Memory B cell (primary cell): ENCODE measurements at places on chromosomes 16 and 17.

DNA sequence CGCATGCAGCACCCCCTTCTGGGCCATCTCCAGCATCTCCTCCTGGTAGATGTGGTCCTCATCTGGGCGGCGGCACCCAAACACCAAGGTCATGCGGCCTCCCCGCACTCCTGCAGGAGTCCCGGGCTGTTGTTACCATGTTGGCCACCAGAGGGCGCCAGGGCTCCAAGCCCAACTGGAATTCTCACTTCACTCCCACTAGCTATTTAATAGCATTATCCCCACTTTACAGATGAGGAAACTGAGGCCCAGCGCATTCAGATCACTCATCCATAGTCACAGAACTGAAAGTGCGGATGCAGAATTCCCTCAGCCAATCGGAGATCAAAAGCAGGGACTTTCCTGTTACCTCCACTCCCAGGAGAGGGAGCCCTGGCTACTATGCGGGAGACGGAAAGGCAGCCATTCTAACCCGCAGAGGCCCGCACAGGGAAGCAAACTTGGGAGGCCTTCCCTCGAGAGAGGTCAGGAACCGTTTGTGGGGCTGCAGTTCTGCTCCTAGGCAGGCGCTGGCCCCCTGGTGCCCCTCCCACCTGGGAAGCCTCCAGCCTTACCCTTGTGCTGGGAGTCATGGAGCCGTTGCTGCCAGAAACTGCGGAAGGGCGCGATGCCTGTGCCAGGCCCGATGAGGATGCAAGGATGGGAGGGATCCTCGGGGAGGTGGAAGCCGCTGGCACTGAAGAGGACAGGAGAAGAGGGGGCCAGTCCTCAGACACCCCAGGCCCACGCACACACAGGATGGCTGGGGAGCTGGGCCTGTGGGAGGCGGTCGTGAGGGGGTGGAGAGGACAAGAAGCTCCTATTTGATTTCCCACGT is 40.1 kb downstream of the NOS2 start:
- DNase-seq: peak; percentile 84

- no peak for DNase-seq
Observed at GRCh38 chr17:9174312-9174711, 153.0 kb downstream of the NTN1 start.

DNA sequence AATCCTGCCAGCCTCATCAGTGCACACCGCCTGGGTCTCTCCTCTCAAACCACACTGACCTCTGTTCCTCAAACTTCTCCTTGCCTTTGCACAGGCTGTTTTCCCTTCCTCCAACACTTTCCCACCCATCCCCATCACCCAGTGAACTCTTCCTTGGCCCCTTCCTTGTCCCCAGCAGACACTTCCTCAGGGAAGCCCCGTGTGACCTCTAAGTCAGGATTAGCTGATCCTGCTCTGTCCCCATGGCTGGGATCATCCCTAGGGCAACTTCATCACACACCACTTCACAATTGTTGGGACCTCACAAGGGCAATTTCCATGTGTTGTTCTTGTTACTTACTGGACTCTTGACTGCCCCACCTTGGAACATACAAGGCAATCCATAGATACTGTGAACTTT is 67.8 kb downstream of the WSB1 start:
- DNase-seq: no peak

GRCh38 chr17:49447628-49448302 is 33.1 kb upstream of the PHB1 start:
- no peak for DNase-seq

DNA sequence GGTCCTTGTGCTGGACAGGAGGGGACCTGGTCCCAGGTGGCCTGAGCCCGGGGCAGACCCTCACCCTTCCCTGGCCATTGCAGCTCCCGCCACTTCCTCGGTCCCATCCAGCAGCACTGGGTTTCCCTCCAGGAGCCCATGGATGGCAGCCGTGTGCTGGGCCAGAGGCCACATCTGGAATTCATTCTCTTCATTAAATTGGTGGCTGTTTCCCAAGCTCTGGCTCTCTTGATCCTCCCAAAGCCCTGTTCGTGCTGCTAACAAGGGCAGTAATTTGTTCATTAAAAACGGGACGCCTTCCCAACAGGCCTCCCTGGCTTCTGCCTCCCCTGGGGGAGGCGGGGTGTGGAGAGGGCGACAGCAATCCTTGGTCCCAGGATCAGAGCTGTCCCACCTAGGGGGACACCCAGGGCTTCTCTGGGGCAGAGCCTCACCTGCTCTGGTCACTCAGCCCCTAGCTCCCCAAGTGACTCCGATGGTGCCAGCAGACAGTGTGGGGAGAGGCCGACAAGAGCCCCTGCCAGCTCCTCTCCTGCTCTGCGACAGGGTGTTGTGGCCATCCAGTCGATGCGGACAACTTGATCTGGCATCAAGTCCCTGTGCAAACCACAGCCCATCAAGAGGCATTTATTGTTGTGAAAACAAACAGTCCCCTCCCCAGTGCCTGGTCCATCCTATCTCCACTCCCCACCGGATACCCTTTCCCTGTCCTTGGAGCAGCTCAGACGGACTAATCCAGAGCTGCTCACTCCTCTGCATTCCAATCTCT is 44.0 kb downstream of the SDK2 start:
- DNase-seq: no peak

GRCh38 chr17:17919169-17920107 is 52.8 kb downstream of the TOM1L2 start:
- peak; percentile 43 for DNase-seq

DNA sequence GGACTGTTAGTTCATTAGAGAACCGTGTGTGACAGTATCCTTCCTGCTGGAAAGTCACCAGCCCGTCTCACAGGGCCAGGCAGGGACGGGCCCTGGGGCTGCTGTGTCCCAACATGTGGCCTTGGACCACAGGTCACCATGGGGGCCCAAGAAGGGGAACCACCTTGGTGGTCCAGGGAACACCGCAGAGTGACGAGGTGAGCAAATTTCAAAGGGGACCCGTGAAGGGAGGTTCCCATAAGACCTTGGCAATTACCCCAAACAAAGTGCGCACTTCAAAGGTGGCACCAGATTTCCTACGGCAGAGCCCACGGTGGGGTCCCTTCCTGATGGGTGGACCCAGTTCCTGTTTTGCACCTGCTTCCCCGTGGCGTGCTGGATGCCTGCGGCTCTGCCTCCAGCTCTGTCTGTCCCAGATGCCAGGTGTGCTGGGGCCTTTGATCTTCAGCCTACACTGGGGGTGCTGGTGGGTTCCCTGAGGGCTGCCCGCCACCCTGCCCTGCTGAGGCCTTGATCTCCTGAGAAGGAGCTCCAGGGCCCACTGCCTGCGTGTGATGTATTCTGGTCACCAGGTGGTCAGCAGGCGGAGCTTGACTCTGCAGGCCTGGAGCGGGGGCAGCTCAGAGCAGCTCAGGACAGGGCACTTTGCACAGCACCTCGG is 27.0 kb downstream of the SLC7A5 start:
- no peak for DNase-seq

DNA sequence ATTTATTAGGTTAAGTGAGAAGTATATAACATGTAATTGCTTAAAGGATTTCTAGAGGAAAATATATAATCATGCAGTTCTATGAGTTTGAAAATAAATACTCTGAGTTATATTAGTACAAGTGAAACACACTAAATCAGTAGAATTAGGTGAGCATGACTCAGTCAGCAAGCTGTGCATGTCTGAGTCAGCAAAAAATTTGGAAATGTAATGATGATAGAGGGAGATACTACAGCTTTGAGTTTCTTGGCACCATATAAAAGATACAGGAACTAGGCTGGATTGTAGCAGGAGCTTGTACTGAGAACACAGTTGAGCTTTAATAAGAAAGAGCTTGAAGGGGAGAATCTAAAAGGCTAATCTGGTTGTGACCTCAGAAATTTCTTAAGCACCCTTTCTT is 1224.6 kb downstream of the CDH8 start:
- DNase-seq: no peak

DNA sequence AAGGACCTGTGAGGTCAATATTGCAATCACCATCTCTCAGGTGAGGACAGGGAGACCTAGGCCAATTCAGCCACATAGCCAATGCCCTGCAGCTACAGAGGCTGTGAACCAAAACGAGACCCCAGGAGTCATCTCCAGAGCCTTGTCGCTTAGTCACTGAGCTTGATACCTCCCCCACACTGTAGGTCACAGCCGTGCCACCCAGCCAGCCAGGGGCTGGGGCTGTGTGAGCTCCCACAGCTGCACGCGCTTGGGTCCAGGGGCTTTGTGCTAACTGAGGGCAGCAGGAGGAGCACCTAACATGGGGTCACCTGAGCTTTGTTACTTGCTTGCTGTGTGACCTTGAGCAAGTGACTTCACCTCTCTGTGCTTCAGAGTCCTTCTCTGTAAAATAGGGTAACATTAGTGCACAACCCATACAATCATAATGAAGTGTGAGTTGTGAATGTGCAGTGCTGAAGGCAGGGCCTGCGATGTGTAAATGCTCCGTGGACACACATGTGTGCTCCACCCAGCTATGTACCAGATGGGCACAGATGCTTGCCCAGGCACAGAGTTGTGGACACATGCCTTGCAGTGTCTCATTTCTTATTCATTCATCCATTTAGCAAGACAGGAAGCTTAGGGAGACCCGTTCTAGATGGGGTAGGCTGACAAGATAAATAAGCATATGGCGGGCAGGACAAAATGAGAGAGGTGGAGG is 25.9 kb downstream of the SBK1 start:
- DNase-seq: no peak

- no peak for DNase-seq
Observed at GRCh38 chr17:8124350-8125153, 646 bp upstream of the HES7 start.

GRCh38 chr16:29307598-29308507 is 98.7 kb downstream of the NPIPB11 start:
- no peak for DNase-seq

GRCh38 chr17:77320044-77320440 is 179.3 kb downstream of the SEC14L1 start:
- no peak for DNase-seq

DNA sequence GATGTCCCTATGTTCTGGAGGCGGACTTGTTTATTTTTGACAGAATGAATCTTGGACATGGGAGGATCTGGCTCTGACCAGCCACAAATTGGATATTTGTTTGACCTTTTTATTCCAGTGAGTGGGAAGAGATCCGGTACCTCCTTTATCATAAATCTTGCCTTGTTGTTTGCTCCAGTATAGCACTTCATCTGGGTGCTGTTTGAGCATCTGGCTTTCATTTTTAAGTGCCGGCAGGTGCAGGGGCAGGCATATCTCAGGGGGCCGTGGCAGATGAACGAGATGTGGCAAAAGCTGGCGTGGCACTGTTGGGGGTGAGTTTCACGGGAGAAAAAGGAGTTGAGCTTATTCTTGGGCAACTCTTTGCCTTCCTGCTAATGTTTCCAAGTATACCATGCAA is 37.8 kb downstream of the MSI2 start:
- DNase-seq: no peak

- DNase-seq: no peak
Observed at GRCh38 chr17:30176855-30177254, 58.6 kb downstream of the SLC6A4 start.

DNA sequence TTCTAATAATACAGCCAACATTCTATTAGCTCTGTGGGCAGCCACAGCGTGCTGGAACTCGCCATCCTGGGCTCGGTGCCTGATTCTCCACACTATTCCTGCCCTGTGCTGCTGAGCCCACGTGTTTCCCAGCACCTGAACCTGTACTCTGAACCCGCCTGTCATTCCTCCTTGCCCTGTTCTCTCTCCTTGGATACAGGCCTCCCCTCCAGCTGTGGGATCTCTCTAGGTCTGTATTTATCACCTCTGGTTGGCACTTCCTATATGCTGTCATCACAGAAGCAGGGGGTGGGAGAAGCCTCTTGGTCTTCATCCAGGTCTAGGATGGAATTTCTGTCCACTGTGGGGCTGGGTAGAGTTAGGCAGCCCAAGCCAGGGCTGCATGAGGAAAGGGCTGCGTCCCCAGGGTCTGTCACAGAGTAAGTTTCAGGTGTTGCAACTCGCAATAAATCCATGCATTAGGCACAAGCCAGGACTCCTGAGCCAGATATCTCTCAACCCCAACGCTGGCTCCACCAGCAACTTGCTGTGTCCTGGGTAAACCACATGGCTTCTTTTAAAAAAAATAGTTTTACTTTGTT is 56.0 kb downstream of the ABAT start:
- DNase-seq: no peak

DNA sequence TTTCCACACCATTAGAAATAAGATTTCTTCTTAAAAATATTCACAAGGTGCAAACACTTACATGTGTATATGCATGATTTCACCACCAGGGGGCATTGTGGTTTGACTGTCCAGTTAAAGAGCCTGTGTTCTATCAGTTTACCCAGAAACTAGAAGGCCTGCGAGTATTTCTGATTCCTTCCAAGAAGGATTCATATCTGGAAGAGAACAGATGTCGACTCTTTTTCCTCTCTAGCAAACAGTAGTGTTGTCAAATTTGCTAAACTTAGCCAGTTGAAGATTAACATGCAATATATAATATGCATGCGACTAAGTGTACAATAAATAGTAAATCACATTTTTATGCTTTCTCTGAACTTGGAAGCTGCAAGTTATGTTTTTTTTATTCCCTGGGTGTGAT is 404.1 kb downstream of the WWOX start:
- peak; percentile 33 for DNase-seq

DNA sequence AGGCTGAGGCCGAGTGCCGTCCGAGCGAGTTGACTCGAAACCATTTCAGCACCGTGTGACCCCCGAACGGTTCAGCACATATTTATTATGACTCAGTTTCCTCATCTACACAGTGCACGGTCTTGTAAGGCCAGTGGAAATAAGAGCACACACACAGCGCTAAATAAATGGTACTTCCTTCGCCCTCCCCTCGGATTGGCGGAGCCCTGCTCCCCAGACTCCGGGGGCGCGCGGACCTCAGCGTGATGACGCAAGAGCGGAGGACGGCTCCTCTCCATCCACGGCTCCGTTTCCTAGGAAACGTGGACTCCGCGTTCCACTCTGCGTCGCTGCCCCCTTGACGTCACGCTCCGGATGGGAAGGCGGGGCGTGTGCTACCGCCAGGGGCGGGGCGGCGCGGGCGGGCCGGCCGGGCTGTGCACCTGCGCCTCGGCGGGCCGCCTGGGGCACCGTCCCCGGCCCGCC is at the start of gene PARD6A:
Gene PARD6A (plus strand): TSS at position 397 of the 465 bp plus-strand sequence. CDS start 79 bp downstream, outside the sequence.
- DNase-seq: peak; percentile 86

- no peak for DNase-seq
Observed at GRCh38 chr17:34358631-34359030, 2.4 kb downstream of the CCL13 start.

DNA sequence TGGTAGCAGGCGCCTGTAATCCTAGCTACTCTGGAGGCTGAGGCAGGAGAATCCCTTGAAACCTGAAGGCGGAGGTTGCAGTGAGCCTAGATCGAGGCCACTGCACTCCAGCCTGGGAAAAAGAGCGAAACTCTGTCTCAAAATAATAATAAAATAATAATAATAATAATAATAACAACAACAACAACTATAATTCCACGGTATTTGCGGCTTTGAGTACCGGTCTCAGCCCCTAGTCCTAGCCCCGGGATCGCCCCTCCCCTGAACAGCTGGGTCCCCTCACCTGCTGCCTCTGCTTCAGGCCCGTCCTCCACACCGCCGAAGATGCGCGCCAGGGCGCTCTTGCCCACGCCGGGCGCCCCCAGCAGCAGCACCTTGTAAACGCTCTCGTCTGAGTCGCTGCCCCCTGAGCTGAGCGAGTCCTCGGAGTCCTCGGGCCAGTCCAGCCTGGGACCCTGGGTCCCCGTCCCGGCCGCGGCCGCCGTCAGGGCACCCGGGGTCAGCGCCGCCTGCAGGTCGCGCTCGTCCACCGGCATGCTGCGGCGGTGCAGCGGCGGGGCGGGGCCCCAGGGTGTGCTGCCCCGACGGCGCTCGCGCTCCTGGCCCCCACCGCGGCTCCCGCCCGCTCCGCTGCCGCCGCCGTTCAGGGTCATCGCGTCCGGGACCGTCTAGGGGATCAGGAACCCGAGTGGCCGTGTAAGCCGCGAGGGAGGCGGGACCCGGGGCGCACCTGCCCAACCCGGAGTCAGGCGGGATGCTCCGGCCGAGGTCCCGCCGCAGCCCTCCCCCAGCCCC is 611 bp downstream of the RRAD start:
- DNase-seq: peak; percentile 50
